Kidney (tissue), 22 donors: ENCODE measurements at places on chromosomes 13 and 19.

GRCh38 chr19:35090506-35091214 lies 25.0 kb upstream of the FXYD3 start:
- peak; percentile 81 for DNase-seq

DNA sequence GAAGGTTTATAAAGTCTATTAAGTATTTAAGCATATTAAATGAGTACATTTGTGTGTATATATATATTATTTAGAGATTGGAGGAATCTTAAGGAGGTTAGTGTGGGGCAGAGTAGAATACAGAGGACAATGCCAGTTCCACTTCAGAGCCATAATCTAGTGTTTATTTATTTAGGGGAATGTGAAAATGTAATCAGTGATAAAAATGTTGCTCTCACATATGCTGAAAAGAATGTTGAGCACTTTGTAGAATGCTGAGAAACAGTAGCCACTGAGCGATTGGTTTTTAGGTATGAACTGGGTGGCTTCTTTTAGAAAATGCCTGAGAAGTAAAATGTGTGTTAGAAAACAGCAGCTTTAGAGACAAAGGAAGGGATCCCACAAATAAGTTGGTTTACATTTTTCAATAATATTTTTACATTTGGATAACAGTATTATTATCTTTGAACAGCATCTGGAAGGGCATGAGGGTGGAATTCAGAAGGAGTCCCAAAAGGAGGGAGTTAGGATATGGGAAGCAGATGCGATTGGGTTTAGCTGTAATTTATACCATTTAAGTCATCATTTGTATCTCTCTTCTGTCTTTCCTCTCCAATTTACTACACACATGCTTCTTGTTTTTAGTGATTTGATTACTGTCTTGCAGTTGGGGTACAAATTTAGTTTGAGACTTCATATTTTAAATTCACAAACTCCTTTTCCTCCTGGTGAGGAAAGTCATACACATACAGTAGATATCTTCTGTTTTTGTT lies 68.6 kb downstream of the NDFIP2 start:
- no peak for DNase-seq

GRCh38 chr19:41587101-41587837 lies 11.3 kb downstream of the CEACAM21 start:
- DNase-seq: no peak

DNA sequence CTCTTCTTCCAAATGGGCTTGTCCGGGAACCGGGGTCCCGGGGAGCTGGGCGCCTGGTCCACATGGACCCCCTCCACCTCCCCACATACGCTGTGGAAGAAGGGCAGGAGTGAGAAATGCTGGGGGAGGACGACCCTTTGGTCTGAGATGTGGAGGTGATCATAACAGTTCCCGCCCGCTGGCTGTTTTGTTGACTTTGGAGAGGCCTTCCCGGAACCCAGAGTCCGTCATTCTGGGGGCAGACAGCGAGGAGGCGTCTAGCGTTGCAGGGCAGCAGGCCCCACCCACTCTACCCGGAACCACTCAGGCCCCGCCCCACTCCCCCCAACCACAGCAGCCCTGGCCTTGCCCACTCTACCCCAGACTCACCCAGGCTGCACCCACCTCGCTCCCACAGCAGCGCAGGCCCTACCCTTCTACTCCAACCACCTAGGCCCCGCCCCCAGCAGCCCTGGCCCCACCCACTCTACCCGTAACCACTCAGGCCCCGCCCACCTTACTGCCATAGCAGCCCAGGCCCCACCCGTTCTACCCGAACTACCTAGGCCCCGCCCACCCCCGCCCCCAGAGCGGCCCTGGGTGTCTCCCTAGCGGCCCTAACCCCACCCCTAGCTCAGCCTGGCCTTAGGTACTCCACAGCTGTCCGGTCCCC lies 7.1 kb downstream of the GPR108 start:
- DNase-seq: peak; percentile 94
